ENCODE measurements at places on chromosomes 2 and 18. TPM values are rescaled to one million over a fixed set of nuclear protein-coding genes. Genes with fewer than 3 reads are reported as not detected.

Gene FAM124B
- total RNA-seq: not detected

Gene CBLN2
- total RNA-seq: not detected

Gene ERICH2
- not detected for total RNA-seq

Gene PAIP2B
- 6.9 TPM for total RNA-seq

Gene ABCA12
- not detected for total RNA-seq
